ENCODE measurements at places on chromosomes 12 and 14.
A peak's percentile ranks its signal among the peaks of the same experiment; 100 is the strongest.

DNA sequence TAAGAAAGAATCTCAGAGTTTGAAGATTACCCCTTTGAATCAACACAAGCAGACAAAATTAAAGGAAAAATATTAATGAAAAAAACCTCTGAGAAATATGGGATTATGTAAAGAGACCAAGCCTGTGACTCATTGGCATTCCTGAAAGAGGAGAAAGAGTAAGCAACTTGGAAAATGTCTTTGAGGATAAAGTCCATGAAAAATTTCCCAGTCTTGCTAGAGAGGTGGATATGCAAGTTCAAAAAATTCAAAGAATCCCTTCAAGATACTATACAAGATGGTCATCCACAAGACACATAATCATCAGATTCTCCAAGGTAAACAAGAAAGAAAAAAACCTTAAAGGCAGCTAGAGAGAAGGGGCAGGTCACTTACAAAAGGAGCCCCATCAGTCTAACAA lies 13.3 kb downstream of the SLCO1B1 start:
- DNase-seq, result no peak

DNA sequence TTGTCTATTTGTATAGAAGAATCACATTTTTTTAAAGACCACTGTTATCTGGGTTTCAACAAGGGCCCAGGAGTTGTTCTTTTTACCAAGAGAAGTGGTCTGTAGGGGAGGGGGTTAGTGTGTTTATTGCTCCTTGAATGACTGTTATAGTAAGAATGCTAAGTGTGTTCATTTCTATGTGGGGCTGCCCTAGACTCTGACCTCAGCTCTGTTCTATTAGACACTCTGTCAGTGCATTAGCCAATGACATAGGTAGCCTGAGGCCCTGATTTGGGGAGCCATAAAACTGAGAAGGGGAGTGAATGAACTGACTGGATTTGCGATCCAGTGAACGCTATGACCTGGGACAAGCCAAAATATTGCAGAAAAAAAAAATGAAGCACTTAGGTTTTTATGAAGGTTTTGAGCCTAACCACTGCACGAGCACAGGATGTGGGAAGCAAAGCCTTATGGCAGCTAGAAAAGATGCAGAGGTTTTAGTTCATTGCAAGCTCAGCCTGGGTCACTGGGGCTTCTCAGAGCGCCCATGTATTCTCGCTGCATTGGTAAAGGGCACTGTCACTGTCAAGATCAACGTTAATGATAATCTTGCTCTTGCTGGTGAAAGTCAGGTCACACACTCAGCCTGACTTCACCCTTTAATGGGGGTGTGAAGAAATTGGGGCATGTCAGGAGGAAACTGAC lies 63.8 kb downstream of the PRKCH start:
- DNase-seq, result no peak

DNA sequence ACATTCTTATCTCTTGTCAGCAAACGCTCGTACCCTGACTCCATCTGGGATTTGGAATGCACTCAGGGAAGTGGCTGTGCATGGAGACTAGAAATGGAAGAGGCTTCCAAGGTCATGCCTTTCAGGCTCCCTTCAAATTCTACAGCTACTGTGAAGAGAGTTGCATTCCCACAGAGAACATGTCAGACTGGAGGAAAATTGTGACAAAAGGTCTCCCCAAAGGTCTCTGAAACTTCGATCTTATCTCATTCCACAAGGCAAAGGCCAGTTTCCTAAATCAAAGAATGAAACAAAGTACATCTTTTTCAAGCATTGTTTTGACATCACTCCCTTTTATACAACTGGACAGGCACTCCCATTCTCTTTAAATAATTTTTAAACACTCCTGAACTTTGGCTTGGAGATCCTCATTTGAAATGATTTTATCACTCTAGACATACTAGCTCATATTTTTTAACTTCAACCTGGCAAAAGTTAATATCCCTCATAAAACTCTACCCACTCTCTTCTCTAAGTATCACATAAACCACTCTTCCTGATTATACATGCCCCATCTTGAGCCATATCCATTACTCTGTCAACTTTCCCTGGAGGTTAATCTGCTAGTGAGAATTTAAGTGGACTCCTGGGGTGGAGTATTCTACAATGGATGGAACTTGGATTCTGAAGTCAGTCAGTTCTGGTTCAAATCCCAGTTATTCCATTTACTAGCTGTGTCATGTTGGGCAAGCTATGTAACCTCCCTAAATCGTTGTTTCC lies 218.1 kb upstream of the HMGA2 start:
- DNase-seq, result no peak

DNA sequence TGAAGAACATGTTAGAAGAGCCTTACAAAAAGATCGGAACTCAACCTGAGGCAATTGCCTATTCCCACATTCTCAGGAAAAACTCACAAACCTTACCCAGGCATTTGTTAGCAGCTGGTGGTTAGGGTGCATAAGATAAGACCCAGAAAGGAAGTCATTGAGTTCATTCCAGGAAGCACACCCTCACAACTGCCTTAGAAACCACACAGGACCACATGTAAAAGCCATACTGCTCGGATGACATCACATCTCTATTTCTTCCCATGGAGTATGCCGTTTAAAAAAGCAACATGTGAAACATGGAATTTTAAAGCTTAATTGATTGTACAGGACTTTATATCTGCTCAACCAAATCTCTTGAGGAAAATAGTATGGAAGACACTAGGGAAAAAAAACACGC lies 411.2 kb downstream of the DAD1 start:
- no peak for DNase-seq

- no peak for DNase-seq
Measured at GRCh38 chr14:100640471-100641273, 53.5 kb upstream of the BEGAIN start.

- no peak for DNase-seq
Measured at GRCh38 chr12:67045650-67046049, 223.5 kb upstream of the CAND1 start.

GRCh38 chr14:61512026-61512834 lies 183.1 kb upstream of the HIF1A start:
- no peak for DNase-seq

- no peak for DNase-seq
Measured at GRCh38 chr14:69001375-69001774, 22.3 kb upstream of the ACTN1 start.

DNA sequence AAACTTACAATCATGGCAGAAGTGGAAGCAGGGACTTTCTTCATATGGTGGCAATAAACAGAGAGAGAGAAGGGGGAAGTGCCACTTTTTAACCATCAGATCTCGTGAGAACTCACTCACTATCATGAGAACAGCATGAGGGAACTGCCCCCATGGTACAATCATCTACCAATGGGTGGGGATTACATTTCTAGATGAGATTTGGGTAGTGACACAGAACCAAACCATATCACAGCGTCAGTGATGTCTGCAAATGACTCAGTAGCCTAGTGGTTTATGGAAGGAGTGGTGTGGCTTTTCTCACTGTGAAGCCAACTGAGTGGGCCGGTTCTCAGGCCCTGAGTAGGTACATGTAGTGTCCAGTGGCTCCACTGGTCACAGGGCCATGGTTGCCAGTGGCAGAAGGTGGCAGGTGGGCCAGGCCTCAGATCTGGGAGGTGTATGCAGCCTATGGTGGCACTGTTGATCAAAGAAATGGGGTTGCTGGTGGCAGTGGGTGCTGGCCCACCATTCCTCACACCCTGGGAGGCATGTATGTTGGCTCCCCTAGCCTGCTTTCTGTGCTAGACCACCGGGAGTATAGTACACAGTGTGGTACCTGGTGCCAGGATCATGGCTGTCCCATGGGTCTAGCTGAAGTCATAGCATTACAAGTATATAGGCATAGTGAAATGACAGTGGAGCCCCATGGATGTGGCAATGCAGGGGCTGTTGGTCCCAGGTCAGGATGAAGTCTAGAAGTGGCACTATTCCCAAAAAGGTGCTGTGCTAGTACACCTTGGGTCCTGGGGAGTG lies 191.9 kb downstream of the NUBPL start:
- DNase-seq, result no peak

- no peak for DNase-seq
Measured at GRCh38 chr12:49642370-49642802, 19.0 kb downstream of the PRPF40B start.

- DNase-seq, result no peak
Measured at GRCh38 chr12:131088701-131089530, 135.2 kb downstream of the ADGRD1 start.

- no peak for DNase-seq
Measured at GRCh38 chr14:63286071-63286470, 32.7 kb downstream of the GPHB5 start.

GRCh38 chr14:58944343-58944967 lies 244.0 kb upstream of the DAAM1 start:
- no peak for DNase-seq

DNA sequence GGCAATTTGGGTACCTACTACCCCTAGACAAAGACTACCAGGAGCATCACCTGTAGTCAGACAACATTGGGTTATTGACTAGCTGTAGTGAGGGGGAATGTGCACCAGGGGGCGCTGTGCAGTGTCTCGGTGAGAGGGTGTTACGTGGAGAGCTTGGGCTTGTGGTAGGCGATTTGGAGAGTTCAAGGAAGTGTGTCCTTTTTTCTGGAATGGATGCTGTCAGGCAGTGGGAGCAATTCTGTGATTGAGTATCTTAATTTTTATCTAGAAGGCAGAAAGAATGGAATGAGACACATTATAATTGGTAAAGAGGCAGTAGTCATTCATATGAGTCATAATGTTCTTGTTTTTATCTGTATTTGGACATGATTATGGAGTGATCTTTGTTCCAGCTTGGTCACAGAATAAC lies 187.7 kb downstream of the GALC start:
- no peak for DNase-seq

- no peak for DNase-seq
Measured at GRCh38 chr12:108683906-108684556, 47.3 kb downstream of the CORO1C start.

- no peak for DNase-seq
Measured at GRCh38 chr12:98653866-98654493, 8.9 kb downstream of the APAF1 start.

GRCh38 chr14:97776890-97777558 lies 979.8 kb downstream of the VRK1 start:
- no peak for DNase-seq

- no peak for DNase-seq
Measured at GRCh38 chr12:123264642-123265041, 7.0 kb downstream of the CDK2AP1 start.

DNA sequence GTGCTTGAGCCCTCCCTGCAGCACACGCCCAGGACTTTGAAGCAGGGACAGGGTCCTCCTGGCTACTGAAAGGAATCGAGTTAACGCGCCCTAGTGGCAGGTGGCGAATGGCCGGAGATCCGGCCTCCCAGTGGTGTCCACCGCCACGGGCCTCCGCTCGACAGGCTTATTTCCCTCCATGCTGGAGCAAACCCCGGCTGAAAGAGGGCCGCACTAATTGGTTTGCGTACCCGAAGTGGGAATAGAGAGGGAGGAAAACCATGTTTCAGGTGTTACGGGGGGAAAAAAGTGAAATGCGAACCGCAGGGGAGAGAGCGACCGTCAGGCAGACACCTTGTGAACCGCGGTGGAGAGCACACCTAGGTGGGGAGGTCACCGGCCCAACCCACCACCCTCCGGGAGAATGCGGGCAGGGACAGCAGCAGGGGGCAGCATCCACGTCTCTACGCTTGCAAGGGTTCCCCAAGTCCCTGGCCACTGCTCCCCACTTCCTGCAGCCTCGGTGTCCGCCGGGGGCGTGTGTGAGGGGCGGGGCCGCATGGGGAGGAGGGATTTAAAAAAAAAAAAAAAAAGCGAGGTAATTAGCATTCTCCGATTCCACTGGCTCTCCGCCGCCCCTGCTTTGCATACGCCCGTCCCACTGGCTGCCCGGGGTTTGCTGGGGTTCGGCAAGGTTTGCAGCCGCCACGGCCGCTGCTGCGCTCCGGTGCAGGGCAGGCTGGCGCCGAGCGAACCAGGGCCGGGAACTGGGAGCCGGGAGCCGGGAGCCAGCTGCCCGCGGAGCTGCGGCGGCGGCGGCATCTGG lies 224.6 kb upstream of the CRY1 start:
- DNase-seq, result peak; percentile 63

- no peak for DNase-seq
Measured at GRCh38 chr12:26373606-26374495, 178.5 kb downstream of the SSPN start.

- no peak for DNase-seq
Measured at GRCh38 chr12:47147739-47148138, 68.0 kb upstream of the AMIGO2 start.

DNA sequence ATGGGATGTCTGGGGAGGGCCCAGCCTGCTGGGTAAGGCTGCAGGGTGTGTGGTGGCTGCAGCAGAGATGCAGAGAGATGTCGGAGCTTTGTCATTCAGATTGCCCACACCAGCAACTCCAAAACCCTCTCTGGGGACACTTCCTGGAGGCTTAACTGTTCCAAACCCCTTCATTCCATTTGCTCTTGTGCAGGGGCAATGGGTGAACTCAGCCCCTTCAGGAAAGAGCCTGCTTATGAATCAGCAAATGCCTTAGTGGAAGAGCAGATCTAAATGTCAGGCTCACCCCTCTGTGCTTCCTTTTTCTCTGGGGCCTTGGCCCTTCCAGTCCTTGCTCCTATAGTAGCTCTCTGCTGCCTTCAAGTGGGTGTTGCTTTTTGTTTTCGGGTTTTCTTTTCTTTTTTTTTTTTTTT lies 36.7 kb upstream of the GPATCH2L start:
- DNase-seq, result no peak

- DNase-seq, result no peak
Measured at GRCh38 chr12:92059960-92060359, 85.7 kb downstream of the BTG1 start.

- DNase-seq, result no peak
Measured at GRCh38 chr12:34625116-34625515, 602.8 kb downstream of the ALG10 start.

- DNase-seq, result peak; percentile 80
Measured at GRCh38 chr14:77760381-77761204, at the start of gene SNW1. TSS of gene SNW1 (minus strand) at chr14:77761156. CDS start at chr14:77761127, 29 bp downstream.

DNA sequence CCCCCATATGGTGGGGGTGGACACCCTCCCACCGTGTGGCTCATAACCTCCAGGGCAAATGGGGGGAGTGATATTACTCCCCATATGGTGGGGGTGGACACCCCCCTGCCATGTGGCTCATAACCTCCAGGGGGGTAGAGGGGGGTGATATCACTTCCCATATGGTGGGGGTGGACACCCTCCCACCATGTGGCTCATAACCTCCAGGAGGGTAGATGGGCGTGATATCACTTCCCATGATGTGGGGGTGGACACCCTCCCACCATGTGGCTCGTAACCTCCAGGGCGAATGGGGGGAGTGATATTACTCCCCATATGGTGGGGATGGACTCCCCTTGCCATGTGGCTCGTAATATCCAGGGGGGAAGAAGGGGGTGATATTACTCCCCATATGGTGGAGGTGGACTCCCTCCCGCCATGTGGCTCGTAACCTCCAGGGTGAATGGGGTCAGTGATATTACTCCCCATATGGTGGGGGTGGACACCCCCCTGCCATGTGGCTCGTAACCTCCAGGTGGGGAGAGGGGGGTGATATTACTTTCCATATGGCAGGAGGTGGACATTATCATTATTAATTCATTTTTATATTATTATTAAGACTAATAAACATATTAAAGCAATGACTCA lies 51.2 kb upstream of the OXA1L start:
- DNase-seq, result no peak

DNA sequence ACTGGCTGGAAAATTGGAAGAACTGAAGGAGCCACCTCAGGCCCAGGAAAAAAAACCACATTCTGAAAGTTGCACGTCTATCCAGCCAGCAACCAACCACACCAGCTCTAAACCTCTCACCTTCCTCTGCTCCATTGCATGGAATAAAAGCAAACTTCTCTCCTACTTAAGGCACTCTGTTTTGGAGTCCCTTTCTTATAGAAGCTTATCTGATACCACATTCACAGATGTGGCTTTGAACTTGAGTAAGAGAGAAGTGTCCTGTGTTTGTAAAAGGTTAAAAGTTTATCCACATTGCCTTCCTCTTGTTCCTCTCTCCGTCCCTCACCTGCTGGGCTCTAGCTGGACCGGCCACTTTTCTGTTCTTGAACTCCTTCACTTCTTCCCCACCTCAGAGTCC lies 99.6 kb upstream of the PLXNC1 start:
- no peak for DNase-seq
